ENCODE measurements at places on chromosomes 16 and 17.

GRCh38 chr16:56281249-56281805, 90.0 kb downstream of the GNAO1 start:
- no peak for DNase-seq

GRCh38 chr17:75688209-75688825, 21.2 kb downstream of the SAP30BP start:
- DNase-seq = peak; percentile 16

DNA sequence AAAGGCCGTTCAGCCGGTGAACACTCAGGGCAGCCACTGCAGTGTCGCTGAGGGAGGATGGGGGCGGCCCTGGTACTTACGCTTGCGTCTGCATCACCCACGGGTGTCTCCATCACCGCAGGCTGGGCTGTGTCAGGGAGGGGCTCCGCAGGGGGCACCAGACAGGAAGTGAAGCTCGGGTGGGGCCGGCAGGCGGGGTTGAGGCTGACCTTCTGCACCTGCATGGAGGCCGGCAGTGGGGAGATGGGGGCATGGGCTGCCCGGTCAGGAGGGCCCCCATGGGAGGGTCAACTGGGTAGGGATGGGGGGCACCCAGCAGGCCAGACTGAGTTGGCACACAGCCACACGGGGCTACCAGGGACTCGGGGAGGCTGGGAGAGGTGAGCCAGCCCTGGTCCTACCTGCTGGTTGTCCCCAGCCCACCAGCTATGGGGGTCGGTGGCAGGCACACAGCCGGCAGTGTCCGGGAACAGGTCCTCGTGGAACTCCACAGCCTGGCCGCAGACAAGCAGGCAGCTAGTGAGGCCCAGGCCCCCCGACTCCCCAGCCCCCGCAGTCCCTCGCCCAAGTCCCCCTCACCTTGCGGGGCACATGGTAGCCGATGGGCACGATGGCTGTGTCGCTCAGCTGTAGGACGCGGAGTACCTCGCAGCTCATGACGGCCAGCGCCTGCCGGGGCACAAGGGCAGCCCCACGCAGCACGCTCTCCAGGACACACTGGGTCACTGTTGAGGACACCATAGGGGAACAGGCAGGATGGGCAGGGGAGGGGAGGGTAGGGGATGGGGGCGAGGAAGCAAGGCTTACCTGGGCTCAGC, 7.2 kb upstream of the VASN start:
- no peak for DNase-seq

- no peak for DNase-seq
Observed at GRCh38 chr17:61455324-61456060, 3.3 kb downstream of the TBX4 start.

DNA sequence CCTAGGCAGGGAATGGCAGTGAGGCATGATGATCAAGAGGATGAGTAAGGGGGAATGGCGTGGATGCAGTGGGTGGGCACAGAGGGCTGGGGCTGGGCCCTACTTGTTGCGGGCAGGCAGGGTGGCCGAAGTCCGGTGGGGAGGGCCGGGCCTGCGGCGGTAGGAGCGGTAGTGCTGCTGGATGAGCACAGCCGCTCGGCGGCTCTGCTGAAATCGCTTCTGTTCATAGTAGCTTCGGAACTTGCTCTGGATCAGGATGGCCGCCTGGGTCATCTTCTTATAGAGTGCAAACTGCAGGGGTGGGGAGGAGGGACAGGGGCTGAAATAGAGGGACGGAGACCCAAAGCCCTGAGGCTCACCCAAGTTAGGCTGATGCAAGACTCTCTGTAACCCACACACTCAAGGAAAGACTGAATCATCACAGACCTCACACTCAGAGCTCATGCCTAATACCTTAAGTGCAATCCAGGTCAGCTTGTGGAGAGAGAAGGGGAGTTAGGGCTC, 1.5 kb upstream of the SPAG7 start:
- peak; percentile 84 for DNase-seq

- no peak for DNase-seq
Observed at GRCh38 chr16:58948244-58948643, 214.1 kb upstream of the GOT2 start.

DNA sequence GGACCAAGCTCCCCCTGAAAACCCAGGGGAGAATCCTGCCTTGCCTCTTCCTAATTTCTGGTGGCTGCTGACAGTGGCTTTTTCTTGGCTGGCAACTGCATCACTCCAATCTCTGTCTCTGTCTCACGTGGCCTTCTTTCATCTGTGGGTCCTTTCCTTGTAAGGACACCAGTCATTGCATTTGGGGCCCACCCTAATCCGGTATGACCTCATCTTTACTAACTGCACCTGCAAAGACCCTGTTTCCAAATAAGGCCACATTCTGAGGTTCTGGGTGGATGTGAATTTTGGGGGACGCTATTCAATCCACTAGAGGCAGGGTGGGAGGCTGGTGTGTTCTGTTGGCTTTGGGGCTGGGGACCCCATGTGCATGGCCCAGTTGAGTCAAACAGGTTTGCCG, 11.0 kb downstream of the SLC12A3 start:
- DNase-seq = no peak

- no peak for DNase-seq
Observed at GRCh38 chr17:17155568-17155967, 50.6 kb downstream of the PLD6 start.

DNA sequence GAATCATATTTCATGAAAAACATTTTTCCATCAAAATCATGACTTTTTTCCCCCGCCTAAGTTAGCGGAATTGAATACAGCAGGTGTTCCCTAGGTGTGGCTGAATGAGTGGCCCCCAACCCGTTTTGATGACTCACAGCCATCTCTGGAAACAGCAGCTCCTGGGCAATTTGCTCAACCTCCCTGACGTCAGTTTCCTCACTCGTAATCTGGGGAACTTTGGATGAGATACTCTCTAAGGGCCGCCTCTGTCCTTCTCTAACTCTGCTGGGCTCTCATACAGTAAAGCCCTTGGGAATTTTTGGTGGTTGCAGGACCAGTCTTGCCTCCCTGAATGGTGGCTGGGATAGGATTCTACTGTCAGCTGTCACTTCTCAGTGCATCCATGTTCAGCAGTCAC, 11.6 kb upstream of the NTN1 start:
- no peak for DNase-seq

DNA sequence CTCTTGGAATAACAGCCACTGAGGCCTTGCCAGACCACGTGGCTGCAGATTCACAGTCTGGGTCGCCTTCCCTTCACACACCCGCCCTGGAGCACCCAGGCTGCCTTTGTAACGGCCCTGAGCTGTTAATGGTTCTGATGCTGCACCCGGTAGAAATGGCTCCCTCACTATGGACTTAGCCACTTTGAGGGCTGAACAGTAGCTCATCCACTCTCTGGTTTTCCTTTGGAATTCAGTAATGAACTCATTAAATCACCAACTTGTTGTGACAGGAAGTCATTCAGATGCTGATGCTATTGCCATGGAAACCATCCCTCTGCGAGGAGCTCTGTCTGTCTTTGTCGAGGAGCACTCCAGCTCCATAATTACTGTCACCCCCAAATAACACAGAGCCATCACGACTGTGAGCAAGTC, 59.2 kb downstream of the CDK5R1 start:
- DNase-seq = no peak

GRCh38 chr17:83079352-83079747, at the start of gene METRNL:
Gene METRNL (plus strand): TSS chr17:83079609. CDS start chr17:83079816, 207 bp downstream.
- peak; percentile 67 for DNase-seq

- no peak for DNase-seq
Observed at GRCh38 chr17:33258296-33258695, 34.8 kb downstream of the ASIC2 start.

DNA sequence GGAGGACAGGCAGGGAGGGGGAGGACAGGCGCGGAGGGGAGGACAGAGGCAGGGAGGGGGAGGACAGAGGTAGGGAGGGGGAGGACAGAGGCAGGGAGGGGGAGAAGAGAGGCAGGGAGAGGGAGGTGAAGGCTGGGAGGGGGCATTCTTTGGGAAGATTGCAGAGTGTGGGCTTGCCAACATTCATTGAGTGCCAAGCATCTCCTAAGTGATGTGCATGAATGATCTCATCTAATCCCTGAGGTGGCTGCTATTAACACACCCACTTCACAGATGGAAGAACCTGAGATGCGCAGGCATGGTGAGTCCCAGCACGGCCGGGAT, 58.3 kb downstream of the NT5M start:
- DNase-seq = no peak

DNA sequence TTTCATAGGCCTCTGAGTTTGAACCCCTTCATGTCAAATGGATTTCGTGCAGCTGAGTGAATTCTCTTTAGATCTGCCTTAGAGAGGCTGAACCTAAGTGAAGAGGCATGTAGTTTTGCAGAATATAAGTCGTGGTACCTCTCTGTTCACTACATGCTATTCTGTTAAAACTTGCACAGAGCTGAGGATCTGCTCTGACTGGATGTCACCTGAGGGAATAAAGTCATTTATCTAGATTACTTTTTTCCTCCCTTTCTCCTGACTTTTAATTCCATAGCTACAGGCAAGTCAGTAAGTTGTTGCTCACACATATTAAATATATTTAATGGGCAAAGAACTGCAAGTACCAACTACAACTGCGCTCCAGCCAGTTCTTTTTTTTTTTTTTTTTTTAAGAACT, 64.7 kb downstream of the WNT3 start:
- DNase-seq = no peak

- DNase-seq = no peak
Observed at GRCh38 chr17:16954521-16954920, 17.4 kb downstream of the TNFRSF13B start.

DNA sequence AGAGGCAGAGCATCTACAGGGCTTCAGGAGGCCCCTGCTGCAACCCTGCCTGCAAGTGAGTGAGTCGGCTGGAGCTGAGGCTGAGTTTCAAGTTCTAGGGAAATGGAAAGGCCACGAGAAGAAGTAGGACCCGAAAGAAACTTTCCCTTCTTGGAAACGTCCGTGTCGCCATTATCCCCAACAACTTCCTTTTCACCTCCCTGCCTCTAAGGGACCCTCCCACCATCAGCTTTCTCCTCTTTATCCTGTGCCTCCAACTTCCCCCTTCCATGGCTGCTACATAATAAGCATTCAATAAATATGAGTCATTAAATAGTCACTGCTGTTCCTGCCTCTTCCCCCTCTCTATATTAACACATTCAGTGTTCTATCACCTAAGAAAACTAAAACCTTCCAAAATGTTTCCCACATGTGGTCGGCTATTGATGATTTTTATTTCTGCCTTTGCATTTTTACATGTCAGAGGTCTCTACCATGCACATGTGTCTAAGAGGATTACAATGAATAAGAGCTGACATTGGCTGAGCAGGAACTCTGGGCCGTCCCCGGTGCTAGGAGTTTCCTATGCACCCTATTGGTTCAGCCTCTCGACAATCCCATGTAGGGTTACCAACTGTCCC, 115.9 kb upstream of the TNRC6C start:
- no peak for DNase-seq

DNA sequence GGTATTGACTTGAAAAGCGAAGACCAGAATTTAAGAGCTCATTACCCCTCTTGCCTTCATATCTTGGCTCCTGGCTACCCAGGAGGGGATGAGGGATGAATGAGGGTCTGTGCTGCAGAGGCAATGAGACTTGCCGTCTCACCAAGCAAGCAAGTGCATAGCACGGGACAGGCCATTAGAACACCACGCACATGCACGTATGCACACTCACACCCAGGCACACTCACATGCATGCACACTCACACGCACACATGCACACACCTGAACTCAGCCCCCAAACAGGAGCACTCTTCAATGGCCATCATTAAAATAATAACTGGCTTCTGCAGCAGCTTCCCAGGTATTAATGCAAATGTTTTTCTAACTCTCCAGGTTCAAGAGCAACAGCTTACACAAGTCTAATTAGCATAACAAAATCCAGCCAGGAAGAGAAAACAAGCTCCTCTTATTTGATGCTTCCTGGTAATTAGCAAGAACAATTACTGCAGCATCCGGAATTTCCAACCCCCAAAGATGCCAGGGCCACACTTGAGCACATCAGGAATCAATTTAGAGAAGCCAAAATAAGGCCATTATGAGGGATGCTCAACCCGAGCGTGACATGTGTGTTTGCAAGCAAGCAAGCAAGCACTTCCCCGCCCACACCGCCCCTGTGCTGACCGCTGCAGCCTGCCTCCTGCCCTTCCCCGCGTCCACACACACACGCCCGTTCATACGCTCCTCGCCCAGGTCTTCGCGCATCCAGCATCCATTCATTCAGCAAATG, 171.6 kb upstream of the TNRC6C start:
- no peak for DNase-seq

- DNase-seq = no peak
Observed at GRCh38 chr16:24609740-24610415, 70.5 kb downstream of the RBBP6 start.

GRCh38 chr17:20280851-20281250, 186.5 kb downstream of the LGALS9B start:
- DNase-seq = no peak
